Stimulated activated CD8-positive, alpha-beta memory T cell treated with anti-CD3 and anti-CD28 coated beads, Interleukin-4, amount 100 ng/mL, for 48 hours (primary cell): ENCODE measurements at places on chromosomes 5 and 9.

- no peak for DNase-seq
Observed at GRCh38 chr5:98641671-98642070, 131.8 kb upstream of the RGMB start.

DNA sequence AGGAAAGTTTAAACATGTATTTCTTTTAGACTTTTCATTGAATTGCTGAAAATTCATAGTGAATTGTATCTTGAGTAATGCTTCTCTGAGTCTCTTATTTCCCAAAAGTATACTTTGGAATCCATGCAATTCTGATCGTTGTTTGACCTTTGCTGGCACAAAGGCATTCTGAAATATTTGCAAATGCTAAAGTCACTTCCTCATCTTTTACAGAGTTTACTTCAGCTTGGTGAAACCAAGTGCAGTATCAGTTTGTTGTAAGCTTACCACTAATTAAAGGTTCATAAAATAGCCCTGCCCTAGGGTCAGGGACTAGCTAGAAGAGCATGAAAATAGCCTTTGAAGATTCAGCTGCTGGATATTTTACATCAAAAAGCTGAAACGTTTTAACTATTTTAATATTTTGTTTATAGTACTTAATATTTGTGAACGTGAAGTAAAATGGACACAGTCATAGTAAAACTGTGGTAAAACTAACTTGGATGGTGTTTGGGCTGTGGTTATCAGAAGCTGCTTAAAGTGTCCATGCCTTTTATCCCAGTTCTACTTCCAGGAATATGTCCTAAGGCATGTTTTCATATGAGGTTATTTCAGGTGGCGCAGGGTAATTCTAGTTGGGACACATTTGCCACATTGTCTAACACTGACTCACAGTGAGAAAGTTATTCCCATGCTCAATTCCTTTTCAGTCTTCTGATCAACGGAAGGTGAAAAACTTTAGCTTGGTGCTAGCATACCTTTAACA, 45.3 kb downstream of the SLC22A5 start:
- DNase-seq, result no peak

GRCh38 chr9:38746303-38746702, 26.4 kb upstream of the FAM240B start:
- no peak for DNase-seq

GRCh38 chr5:110940136-110940535, 131.4 kb upstream of the TSLP start:
- DNase-seq, result no peak

- DNase-seq, result no peak
Observed at GRCh38 chr5:609506-609905, 2.6 kb upstream of the CEP72 start.

GRCh38 chr9:135183069-135183468, 95.6 kb downstream of the OLFM1 start:
- no peak for DNase-seq

- DNase-seq, result no peak
Observed at GRCh38 chr9:89436326-89436725, 61.6 kb downstream of the SEMA4D start.

- DNase-seq, result no peak
Observed at GRCh38 chr5:61965069-61965468, 340.9 kb upstream of the KIF2A start.

GRCh38 chr9:121886759-121887485, 206.2 kb downstream of the TTLL11 start:
- peak; percentile 61 for DNase-seq

- no peak for DNase-seq
Observed at GRCh38 chr9:79700607-79701360, 129.0 kb downstream of the TLE4 start.

DNA sequence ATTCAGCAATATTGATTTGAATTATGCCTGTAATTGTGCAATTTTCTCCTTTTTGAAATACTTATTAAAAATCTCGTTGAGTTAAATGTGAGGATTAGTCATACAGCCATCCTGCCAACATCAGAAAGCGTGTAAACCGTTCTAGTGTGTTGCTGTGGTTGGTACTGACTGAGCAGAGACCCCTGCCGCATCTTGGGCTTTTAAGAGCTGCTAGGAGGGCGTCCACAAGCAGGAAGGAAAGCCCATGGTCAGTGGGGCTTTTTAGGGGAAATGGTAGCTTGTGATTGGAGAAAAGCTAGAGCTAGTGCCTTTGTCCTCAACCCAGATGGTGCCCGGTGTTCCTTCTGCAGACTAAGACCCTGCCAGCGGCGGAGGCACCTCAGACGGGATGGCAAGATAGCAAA, 1.3 kb downstream of the SDHA start:
- peak; percentile 45 for DNase-seq

DNA sequence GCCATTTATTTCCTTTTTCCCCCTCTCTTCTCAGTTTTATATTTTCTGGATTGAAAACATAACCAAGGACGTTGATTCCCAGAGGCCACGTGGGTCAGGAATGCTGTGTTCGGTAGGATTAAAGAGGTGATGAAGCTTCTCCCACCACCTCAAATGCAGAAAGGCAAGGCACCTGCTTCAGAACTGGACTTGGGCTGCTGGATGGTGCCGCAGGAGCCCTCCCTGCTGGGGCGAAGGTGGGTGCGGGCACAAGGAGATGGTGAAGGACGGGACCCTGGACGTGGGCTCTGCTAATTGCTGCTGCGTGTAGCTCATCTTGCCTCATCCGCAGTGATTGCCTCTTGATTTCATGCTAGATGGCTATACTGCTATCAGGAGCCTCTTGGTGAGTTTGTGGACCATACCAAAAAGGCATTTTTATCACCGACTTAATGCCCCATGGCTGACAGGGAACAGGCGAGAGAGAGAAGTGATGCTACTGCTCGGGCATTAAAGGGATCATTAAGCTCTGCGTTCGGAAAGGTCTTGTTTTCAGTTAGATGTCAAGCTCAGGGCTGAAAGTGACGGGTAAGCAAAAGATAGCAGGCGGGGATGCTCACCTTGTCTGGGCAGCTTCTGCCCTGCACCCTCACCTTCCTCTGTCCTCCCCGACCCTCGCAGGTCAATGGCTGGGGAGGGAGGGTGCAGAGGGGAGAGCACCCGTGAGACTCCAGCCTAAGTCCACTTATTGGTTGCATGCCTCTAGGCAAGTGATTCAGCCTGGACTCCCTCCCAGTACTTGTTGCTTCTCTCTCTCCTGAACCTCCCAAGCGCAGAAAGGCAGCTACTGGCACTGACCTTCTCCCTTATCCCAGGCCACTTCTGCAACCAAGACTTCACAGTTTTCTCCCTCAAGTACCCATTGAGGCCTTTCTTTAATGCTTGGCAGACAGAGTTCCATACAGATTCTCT, 71.6 kb upstream of the FSTL4 start:
- peak; percentile 5 for DNase-seq

- DNase-seq, result no peak
Observed at GRCh38 chr5:16051246-16051755, 128.3 kb downstream of the MARCHF11 start.
